ENCODE measurements at places on chromosomes 2 and 18.
A peak's percentile ranks its signal among the peaks of the same experiment; 100 is the strongest.

- no peak for DNase-seq
Measured at GRCh38 chr18:43314941-43315340, 37.7 kb upstream of the SYT4 start.

GRCh38 chr2:239695106-239695727 is 294.4 kb upstream of the HDAC4 start:
- peak; percentile 31 for DNase-seq

DNA sequence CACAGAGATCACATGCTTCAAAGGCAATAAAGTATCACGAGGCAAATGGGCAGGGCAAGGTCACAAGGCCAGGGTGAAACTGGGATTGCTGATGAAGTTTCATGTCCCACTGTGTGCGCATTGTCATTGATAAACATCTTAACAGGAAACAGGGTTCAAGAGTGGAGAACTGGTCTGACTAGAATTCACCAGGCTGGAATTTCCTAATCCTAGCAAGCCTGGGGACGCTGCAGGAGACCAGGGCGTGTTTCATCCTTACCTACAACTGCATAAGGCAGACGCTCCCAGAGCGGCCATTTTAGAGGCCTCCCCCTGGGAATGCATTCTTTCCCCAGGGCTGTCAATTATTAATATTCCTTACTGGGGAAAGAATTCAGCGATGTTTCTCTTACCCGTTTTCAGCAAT is 33.2 kb downstream of the PTPN4 start:
- DNase-seq: peak; percentile 61

DNA sequence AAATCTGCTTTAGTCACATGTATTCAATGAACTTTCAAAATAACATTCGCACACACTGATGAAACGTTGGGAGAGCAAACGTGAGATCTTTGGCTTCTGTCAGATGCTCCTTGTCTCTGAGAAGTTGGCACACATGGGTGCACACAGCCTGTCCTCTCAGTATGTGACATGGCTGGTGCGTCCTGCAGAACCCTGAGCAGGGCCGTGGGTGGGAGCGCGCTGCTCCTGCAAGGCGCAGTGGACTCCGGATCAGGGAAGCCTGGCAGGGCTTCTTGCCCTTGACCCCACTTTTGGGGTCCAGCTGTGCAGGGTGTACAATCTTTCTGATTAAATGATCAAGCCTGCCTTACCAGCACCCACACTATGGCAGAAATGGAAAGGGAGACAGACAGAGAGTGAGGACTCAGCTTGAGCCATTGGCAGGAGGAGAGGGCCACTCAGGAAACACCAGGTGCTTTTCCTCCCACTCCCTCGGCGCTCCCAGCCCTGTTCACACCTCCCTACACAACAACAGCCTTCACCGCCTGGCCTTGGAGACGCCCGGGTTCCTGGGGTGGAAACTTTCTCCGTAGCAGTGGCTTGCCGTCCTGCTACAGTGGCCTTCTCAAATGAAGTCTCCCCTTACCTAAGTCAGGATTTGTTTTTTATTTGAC is 108.4 kb upstream of the SNTG2 start:
- DNase-seq: no peak

DNA sequence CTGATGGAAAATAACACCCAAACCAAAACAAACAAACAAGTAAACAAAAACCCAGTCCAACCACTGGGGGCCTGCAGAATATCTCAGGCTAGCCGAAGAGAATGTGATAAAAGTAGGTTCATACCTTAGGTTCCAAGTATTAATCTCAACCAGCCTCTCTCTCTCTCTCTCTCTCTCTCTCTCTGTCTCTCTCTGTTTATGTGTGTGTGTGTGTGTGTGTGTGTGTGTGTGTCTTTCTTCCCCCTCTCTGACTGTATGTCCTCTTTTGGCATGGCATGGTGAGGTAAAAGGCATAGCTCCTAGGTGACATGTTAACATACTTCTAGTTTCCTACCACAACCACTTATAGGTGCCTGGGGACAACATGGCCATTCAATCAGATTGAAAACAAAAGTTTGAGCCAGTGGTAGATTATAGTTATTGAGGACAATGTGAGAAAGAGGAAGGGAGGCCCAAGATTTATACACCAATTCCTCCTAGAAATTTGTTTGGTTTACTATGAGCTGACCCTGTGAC is 93.0 kb downstream of the SETBP1 start:
- DNase-seq: no peak

DNA sequence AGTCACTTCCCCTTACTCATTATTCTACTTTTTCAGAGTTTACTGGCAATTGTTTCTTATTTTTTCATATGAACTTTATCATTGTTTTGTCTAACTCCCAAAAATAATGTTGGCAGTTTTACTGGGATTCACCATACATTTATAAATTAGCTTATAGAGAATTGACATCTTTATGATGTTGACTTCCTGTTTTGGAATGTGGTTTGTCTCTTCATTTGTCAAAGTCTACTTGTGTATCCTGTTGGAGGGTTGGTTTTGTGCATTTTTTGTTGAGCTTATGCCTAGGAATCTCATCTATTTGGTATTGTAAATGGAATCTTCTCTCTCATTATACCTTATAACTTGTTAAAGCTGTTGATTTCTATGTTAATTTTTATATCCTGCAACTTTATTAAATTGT is 16.4 kb downstream of the EPC2 start:
- no peak for DNase-seq

- DNase-seq: no peak
Measured at GRCh38 chr2:160321006-160321405, 120.9 kb upstream of the ITGB6 start.

DNA sequence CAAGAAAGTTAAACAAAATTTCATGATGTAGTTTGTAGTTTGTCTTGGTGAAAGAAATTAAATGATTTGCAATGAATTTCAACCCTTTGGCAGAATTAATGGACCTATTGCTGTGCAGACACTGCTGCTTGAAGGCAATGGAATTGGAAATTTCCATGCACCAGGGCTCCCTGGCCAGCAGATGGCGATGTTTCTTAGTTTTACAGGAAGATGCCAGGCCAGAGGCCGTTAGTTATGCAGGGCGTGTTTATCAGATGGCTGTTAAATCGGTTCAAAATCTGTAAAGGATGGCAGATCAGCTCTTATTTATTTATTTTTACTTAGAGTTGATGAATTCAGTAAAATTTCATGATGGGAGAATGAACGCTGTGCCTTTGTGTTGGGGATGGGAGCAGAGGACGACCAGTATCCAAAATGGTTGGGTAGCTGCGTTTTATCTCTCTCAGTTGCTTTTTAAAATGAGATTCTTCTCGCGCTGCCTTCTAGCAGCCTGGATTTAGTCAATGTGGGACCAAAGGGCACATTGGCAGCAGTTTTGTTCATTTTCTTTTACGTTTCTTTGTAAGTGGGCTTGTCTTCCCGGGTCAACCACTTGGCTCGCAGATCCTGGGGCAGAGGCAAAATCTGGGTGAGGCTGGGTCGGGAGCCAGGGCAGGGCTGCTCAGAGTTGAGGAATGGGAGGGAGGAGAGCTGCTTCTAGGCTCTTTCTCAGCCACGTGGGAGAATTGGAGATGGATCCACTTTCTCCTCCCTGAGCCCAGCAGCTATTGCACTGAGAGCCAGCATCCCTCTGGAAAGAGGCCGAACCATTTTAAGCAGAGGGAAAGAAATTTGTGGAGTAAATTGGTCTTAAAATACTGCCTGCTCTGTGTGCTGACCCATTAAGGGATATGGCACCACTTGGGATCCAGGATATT is 344.0 kb downstream of the PIK3C3 start:
- peak; percentile 90 for DNase-seq

- DNase-seq: no peak
Measured at GRCh38 chr2:68463287-68463877, 3.7 kb downstream of the FBXO48 start.

- DNase-seq: peak; percentile 57
Measured at GRCh38 chr2:239399433-239399920, 1.3 kb downstream of the HDAC4 start.

- DNase-seq: peak; percentile 90
Measured at GRCh38 chr2:237026981-237027711, 58.5 kb upstream of the COPS8 start.

DNA sequence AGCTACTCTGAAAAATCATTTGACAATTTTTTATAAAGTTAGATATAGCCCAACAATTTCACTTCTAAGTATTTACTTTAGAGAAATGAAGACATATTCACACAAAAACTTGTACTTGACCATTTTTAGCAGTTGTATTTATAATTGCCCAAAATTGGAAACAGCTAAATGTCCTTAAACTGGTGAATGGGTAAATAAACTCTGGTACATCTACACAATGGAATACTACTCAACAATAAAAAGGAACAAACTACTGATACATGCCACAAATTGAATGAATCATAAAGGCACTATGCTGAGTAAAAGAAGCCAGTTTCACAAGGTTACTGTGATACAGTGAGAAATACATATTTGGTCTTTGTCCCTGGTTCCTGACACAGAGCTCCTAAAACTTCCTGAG is 32.8 kb upstream of the BBS5 start:
- DNase-seq: no peak

DNA sequence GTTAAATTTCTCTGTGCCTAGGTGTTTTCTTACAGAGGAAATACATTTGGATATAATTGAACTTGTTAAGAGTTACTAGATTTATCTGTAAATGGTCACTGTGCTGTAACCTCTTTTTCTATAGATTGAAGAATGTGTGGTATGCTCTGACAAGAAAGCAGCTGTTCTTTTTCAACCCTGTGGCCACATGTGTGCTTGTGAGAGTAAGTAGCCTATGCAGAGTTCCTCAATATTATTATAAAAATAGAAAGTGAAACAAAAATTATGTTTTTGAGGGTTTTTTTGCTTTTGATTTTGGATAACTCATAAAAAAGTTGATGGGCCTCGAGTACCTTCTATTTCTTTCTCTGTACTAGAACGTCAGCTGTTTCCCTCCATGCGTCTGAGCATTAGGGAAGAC is 112.4 kb downstream of the MIB1 start:
- no peak for DNase-seq

DNA sequence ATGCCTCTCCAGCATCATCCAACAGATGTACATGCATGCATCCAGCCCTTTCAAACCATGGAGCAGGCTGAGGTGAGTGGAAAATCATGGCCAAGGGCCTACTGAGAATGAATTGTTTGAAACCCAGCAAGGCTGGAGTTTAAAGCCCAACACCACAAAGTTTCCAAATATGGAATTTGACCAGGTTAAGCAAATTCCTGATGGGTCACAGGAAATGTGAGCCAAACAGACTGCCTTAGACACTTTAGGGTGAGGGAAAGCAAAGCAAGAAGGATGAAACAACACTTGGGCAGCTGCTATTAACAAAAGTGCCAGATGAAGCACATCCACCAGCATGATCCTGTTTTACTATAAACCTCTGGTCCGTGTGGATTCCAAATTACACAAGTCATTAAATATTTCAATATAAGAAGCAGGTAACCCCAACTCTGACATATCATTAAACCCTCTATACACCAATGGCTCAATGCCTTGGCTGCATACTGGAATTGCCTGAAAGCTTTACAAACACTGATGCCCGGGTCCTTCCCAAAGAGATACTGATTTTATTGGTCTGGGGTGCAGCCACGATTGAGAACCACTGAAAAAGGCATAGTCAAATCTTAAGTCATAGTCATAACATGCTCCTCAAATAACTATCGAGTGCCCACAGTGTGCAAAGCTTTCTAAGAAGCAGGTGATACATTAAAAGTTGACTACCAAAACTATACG is 9.1 kb downstream of the KLF7 start:
- no peak for DNase-seq

DNA sequence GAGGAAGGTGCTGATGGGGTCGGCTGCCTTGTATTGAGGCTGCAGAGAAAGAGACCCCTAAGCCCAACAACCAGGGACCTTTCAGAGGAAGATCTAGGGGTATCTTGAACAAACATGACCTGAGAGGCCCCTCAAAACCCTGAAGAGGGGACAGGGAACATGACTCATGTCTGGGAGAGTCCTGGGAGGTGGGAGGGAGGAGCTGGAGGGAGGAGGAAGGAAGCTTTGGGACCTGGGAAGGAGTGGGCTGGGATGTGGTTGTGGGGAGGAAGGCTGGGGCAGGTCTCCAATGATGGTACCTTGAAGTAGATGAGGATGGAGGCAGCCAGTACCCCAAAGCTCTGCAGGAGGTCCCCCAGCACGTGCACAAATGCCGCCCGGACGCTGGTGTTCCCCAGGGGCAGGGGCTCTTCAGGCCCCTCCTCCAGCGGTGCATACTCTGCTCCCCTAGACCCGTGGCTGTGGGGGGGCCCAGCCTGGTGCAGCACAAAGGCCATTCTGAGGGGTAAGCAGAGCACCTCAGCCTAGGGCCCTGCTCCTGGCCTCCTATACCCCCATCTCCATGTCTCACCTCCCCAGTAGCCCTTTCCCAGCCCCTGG is 5.9 kb downstream of the SLC30A3 start:
- no peak for DNase-seq

GRCh38 chr18:65221736-65222135 is 529.1 kb upstream of the CDH7 start:
- no peak for DNase-seq

GRCh38 chr2:112026509-112026908 is 28.6 kb upstream of the TMEM87B start:
- no peak for DNase-seq

DNA sequence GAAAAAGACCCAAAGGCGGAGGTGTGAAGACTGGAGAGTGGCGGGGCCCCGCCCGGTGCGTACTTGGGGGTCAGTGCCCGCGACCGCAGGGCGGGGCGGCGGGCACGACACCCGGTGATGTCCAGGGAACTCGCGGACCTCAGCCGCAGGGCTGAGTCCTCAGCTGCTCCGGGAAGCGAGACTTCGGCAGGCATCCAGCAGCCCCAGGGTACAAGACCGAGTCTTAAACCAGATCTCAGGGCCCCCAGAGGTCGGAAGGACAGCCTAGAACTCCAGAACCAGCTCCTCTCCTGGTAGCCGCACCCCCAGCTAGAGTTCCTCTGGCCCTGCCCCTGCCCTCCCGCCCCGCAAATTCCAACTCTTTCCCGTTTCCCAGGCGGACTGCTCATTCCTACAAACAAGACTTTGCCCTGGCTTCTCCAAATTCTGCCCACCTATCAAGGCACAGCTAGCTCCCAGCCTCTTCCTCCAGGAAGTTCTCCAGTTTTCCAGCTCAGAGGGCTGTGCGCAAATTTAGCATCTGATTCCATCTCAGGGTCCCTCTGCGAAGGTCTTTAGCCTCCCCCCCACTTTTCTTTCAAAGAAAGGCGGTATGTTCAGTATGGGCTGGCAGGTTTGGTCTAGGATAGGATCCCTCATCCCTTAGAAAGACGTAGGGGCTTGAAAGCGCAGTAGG is 26.0 kb upstream of the NOTO start:
- DNase-seq: peak; percentile 85

GRCh38 chr2:241764275-241765241 is 12.1 kb upstream of the GAL3ST2 start:
- peak; percentile 69 for DNase-seq

GRCh38 chr2:149331023-149331400 is 625 bp downstream of the LYPD6 start:
- peak; percentile 76 for DNase-seq

DNA sequence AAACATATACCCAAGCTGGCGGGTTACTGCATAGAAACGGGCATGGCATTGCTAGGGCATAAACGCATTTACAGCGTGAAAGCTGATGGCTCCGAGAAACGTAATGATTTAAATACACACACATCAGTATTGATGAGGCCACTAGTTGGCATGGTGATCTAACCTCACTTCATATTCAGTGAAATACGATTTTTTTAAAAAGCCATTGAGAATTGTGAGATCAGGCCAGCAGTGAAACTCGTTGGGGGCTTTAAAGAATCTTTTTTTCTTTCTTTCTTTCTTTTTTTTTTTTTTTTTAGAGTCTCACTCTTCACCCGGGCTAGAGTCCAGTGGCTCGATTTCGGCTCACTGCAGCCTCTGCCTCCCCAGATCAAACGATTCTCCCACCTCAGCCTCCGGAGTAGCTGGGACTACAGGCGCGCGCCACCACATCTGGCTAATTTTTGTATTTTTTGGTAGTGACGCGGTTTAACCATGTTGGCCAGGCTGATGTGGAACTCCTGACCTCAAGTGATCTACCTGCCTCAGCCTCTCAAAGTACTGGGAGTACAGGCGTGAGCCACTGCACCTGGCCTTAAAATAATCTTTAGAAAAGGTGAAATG is 2.4 kb upstream of the SMAD7 start:
- no peak for DNase-seq
